ENCODE measurements at places on chromosomes 6 and 20. TPM values are rescaled to one million over a fixed set of nuclear protein-coding genes. Genes with fewer than 3 reads are reported as not detected.

DNA sequence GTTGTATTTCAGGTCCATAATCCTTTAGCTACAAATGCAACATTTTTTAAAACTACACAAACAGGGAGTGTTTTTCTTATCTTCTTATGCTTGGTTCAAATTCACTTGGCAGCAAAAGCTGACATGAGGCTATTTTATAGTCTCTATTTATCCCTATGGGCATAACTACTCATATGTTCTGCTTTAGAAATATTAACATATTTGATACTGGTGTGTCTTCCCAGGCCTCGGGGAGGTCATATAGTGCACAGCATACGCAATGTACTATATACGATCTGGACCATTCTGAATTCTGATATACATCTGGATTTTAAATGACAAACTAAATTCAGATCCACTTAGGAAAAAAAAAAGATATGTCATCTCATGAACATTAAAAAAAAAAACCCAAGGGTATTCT lies 69.2 kb downstream of the TFAP2C start:
- no peak for DNase-seq

- peak; percentile 35 for DNase-seq
Observed at GRCh38 chr6:14944593-14944992, 301.3 kb upstream of the JARID2 start.

- DNase-seq, result no peak
Observed at GRCh38 chr20:25571240-25571639, 14.1 kb downstream of the NINL start.

The KIF25 gene
- not detected for total RNA-seq

The SIRPA gene
- total RNA-seq, result 12.8 TPM

The CSTF1 gene
- 60.2 TPM for total RNA-seq

- no peak for DNase-seq
Observed at GRCh38 chr6:17311595-17312311, 30.6 kb downstream of the RBM24 start.

GRCh38 chr6:135883045-135883444 lies 31.5 kb downstream of the PDE7B start:
- peak; percentile 11 for DNase-seq

GRCh38 chr20:46666818-46667515 lies 15.7 kb upstream of the SLC13A3 start:
- no peak for DNase-seq

DNA sequence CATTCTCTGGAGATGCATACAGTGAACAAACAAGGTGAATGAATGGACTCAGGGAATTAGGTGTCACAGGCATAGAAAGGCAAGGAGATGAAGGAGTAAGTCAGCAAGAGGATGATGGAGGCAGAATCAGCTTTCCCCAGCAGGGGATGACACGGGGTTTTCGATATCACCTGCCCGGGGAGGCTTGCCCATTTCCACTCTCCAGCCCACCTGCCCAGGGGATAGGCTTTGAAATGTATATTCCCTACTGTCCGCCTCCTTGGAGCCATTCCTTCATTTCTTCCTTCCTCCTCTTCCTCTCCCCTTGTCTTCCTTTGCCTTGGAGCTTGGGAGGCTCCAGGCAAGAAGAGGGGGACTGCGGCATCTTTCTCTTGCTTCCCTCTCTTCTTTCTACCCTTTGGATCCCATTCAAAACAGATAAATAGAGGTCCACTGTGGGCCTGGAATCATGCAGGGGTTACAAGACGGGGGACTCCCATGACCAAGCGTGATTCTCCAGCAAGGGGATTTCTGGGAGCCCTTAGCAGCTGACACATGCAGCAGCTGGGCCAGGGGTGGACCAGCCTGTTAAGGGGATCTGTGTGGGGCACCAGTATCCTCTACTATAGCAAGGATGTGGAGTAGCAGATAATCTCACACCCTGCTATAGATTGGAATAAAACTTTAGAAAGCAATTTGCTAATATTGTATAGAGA lies 23.5 kb upstream of the RNF24 start:
- DNase-seq, result no peak

DNA sequence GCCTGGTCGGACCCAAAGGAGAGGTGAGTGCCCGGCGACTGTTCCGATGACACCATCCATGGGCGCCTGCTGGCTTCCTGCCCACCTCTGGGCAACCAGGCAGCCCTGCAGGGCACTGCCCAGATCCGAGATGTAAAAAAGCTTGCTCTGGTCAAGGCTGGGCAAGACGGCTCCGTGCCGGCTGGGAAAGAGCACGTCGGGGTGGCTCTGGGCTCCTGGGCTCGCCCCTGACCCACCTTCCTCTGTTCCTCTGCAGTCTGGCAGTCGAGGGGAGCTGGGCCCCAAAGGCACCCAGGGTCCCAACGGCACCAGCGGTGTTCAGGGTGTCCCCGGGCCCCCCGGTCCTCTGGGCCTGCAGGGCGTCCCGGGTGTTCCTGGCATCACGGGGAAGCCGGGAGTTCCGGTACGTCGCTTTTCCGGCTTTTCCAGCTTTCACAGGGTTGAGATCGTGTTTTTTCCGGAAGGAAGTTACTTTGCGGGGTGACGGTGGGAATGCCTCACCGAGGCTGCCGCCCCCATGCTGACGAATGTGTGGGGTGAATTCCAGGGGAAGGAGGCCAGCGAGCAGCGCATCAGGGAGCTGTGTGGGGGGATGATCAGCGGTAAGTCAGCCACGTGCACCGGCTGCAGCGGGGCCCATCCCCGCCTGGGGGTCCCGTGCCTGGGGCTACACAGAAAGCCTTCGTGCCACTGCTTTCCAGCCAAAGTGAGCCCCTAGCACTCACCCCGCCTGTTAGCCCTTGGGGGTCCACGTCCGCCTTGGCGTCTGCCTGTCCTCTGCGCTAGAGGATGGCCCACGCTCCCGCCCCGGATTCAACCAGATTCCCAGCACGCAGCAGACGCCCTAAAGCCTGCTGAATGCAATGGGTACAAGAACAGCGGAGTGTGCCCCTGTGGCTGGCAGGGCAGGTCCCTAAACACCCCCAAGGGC lies 19.3 kb downstream of the COL9A3 start:
- DNase-seq, result peak; percentile 53

DNA sequence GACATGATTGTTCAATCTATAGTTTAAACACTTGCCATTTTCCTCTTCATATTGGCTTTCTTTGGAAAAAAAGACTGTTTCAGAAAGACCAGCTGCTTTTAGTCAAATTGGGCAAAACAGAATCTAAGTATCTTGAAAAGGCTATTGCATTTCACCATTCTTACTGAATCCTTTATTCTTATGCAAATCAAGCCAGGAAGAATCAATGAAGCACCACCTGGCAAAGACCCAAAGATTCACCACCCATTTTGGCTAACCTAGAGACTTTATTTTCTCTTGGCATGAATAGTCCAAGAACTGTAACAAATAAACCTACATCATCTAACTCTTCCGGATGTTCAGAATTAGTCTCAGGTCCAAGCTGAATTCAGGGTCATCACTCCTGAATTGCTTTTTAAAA lies 71.3 kb upstream of the EYA4 start:
- no peak for DNase-seq

The PDE10A gene
- total RNA-seq, result 2.1 TPM

- DNase-seq, result peak; percentile 52
Observed at GRCh38 chr20:32536851-32537656, 48.1 kb downstream of the NOL4L start.

DNA sequence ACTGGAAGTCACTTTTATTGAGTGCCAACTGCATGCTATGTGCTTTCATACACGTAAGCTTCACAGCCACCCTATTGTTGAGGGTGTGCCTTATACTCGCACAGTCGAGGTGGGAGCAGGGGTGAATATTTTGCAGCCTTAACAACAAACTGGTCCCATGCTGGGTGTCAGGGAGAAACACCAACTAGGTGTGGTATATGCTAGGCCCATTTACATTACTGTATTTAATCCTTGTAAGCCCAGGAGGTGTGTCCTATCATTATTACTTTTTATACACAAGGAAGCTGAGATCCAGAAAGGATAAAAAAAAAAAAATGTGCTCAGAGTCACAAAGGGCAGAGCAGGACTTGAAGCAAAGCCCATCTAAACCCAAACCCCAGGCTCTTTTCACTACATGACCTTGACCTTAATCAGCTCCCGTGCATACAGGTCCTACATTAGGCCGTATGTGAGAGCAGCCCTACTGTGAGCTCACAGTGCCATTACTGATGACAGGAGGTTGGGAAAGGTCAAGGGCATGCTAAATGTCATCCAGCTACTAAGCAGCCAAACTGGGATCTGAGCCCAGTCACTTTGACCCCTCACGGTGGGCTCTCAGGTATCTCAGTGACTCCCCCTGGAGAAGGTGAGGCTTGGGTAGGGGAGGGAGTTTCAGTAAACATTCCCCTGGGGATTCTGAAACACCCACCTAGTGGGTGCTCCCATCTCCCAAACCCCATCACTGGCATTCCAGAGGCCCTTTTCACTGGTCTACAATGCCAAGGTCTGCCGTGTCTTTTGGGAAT lies 61.7 kb downstream of the BFSP1 start:
- no peak for DNase-seq

The MATN4 gene
- total RNA-seq, result not detected

The CEP85L gene
- 7.8 TPM for total RNA-seq

DNA sequence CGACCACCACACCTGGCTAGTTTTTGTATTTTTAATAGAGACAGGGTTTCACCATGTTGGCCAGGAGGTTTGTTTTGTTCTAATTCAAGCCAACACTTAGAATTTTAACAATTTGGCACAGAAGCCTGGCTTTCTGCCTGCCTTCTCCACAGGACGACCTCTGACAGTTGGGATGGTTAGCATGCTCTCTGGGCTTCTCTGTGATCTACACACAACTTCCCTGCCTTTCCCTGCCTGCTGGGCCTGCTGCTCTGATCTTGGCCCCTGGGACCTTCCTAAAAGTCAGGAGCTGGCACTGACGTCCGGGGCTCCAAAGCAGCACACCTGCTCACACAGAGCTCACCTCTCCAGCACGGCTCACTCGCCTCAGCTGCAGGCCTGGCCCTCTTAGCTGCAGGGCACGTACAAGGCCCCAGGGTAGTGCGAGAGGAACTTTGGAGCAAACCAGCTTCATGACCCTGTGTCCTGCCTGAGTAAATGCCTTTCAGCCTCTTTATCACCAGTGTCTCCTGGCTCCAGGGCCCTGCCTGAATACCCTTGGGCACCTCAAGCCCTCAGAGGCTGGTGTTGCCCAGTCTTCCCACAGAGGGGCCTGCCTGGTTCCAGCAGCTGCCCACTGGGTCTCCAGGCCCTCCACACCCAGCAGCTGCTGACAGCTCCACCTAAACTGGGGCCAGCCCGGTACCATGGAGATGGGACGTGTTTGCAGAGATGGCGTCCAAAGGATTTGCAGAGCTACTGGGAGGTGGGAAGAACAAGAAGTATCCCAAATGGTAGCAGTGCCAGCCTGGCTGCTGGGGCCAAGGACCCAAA lies 96.0 kb downstream of the PSMB1 start:
- DNase-seq, result no peak

DNA sequence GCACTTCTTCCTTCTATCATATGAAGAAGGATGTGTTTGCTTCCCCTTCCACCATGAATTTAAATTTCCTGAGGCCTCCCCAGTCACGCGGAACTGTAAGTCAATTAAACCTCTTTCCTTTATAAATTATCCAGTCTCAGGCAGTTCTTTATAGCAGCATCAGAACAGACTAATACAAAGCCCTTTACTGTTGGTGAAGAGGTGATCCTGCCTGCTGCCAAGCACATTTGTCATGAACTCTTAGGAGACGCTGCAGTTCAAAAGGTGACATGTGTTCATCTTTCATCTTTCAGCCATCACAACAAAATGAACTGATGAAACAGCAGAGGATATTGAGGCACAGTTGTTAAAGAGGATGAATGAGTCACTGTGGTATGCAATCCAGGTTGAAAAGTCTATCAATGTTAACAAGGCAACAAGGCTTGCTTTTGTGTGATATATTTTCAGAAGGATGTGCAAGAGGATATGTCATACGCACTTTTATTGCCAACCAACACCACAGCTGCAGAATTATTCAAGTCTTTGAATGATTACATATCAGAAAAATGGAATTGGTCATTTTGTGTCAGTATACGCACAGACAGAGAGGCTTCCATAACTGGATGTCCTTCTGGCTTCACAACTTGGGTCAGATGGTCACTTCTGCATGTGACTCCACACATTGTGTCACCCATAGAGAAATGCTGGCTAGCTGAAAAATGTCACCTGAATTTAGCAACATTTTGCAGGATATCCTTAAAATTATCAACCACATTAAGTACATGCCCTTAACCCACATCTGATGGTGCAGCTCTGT lies 52.4 kb upstream of the PLN start:
- DNase-seq, result peak; percentile 21

DNA sequence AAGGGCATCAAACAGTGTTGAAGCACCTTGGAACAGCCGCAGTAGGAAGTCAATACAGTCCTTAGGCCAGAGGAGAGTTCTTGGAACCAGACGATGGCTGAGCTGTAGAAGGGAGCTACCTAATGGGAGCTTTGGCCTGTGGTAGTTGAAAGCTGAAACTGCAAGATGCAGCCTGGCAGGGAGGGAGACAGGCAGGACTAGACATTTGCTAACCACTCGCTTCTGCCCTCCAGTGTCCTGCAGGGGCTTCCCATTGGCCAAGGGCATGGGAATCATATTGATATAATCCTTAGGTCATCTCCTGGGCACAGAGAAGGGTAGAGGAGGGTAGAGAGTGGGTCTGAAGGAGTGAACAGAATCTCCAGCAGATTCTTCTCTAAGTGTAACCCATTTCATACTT lies 60.4 kb downstream of the TPD52L1 start:
- DNase-seq, result no peak

The PROKR2 gene
- total RNA-seq, result not detected

GRCh38 chr6:81748994-81749393 lies 3.5 kb downstream of the TENT5A start:
- no peak for DNase-seq

DNA sequence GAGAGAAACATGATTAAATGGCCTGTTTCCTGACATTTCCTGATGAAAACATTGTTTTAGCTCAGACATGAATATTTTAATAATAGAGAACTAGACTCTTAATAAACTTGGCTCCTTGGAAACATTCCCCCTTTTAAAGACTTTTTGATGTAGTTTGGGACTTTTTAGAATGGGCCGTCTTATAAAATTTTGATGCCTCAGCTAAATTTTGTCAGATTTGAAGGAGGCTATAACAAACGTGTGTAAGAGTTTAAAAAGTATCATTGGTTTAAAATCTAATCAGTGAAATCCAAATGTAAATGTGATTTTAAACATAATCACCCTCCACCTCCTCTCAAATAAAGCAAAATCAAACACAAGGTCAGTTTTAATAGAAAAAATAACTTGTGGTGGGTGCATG lies 200.9 kb downstream of the CLIC5 start:
- no peak for DNase-seq

The SPATS1 gene
- total RNA-seq, result not detected

The GTSF1L gene
- total RNA-seq, result not detected

The CLIC5 gene
- total RNA-seq, result not detected

GRCh38 chr6:37303091-37303660 lies 45.2 kb upstream of the TMEM217 start:
- DNase-seq, result no peak

- peak; percentile 86 for DNase-seq
Observed at GRCh38 chr6:132964101-132964867, 149.9 kb downstream of the RPS12 start.

The ARMH2 gene
- not detected for total RNA-seq

GRCh38 chr20:63519668-63520503 lies 679 bp upstream of the PPDPF start:
- peak; percentile 51 for DNase-seq

- no peak for DNase-seq
Observed at GRCh38 chr6:121335087-121336008, 1.1 kb upstream of the TBC1D32 start.
